ENCODE measurements at places on chromosomes 3 and 15. TPM values are rescaled to one million over a fixed set of nuclear protein-coding genes. Genes with fewer than 3 reads are reported as not detected.
A peak's percentile ranks its signal among the peaks of the same experiment; 100 is the strongest.

The SMAD6 gene
- total RNA-seq, result 7.6 TPM

The DAZL gene
- not detected for total RNA-seq

The POC1A gene
- total RNA-seq, result 1.9 TPM

The ADAMTS7 gene
- 7.4 TPM for total RNA-seq

The GOLGA6D gene
- 0.16 TPM for total RNA-seq

The RAB5A gene
- 72.8 TPM for total RNA-seq

The ZNF80 gene
- not detected for total RNA-seq

- H3K4me1 ChIP-seq, result no peaks in the 10 kb centered on the region
- no peak for DNase-seq
- H3K36me3 ChIP-seq, result no peaks in the 10 kb centered on the region
- no peak overlapping the region for H3K4me3 ChIP-seq
- no peak overlapping the region for H3K27ac ChIP-seq
Observed at GRCh38 chr3:101962055-101962454, 112.7 kb downstream of the NFKBIZ start.

DNA sequence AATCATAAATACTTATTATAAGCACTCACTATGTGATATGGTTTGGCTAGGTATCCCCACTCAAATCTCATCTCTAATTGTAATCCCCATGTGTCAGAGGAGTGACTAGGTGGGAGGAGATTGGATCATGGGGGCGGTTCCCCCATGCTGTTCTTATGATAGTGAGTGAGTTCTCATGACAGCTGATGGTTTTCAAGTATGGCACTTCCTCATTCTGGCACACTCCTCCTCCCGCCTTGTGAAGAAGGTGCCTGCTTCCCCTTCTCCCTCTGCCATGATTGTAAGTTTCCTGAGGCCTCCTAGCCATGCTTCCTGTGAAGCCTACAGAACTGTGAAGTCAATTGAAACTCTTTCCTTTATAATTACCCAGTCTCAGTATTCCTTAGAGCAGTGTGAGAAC, 53.3 kb upstream of the CHMP2B start:
- H3K36me3 ChIP-seq, result no peaks in the 10 kb centered on the region
- H3K27me3 ChIP-seq, result no peaks in the 10 kb centered on the region
- H3K27ac ChIP-seq, result no peak overlapping the region
- H3K4me3 ChIP-seq, result no peak overlapping the region
- H3K4me1 ChIP-seq, result no peaks in the 10 kb centered on the region

GRCh38 chr3:38662544-38662943, 13.1 kb upstream of the SCN5A start:
- no peaks in the 10 kb centered on the region for H3K4me1 ChIP-seq
- no peak overlapping the region for H3K27ac ChIP-seq
- no peak for DNase-seq
- H3K27me3 ChIP-seq, result peaks cover 15% of the 10 kb centered on the region

DNA sequence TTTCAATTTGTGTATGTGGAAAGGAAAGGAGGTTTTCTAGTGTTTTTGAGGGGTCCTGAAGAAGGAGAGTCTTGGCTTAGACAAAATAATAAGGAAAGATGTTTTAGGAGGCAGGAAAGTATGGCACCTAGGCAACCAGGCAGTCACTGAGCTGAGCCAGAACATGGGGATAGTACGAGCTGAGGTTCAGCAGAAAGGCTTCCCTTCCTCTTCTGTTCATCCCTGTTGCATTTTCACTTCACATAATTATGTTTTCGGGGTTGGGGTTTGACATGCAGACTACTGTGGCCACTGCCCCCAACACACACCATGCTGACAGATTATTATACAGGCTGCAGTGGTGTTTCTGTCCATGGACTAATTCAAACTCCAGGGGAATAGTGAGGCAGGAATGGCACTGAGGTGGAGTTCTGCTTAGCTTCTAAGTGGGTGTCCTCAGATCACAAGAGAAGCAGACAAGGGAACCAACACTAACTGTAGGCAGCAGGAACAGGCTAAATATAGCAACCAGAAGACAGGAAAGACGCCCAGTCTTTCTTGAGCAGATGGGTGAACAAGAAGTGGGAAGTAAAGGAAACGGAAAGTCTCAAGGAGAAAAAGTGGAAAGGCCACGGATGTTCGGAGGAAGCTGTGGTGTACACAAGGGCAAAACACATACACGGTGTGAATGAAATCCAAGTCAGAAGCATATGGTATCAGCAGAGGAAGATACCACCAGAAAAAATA, 305.8 kb downstream of the PLCL2 start:
- H3K36me3 ChIP-seq, result no peaks in the 10 kb centered on the region
- H3K27ac ChIP-seq, result no peak overlapping the region
- no peaks in the 10 kb centered on the region for H3K27me3 ChIP-seq

GRCh38 chr15:88219623-88220022, 36.9 kb downstream of the NTRK3 start:
- no peak overlapping the region for H3K4me3 ChIP-seq
- DNase-seq, result no peak
- no peaks in the 10 kb centered on the region for H3K27me3 ChIP-seq
- H3K36me3 ChIP-seq, result no peaks in the 10 kb centered on the region

GRCh38 chr15:95494971-95495541, 835.4 kb upstream of the NR2F2 start:
- no peaks in the 10 kb centered on the region for H3K27me3 ChIP-seq
- no peaks in the 10 kb centered on the region for H3K4me1 ChIP-seq
- no peak overlapping the region for H3K27ac ChIP-seq
- H3K36me3 ChIP-seq, result no peaks in the 10 kb centered on the region
- no peak overlapping the region for H3K4me3 ChIP-seq

DNA sequence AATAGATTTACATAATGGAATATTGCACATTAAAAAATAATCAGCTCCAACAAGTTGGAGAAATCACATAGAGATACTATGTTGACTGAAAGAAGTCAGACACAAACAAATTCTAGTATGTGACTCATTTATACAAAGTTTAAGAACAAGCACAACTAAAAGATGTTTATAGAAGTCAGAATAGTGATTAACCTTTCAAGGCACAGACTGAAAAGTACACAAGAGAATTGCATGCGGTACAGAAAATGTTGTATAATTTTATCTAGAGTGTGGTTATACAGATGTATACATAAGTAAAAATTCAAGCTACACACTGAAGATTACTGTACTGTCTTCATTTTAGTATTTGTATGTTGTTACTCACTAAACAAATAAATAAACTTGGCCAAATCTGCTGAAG, 19.3 kb upstream of the ATOSA start:
- H3K27ac ChIP-seq, result no peak overlapping the region
- no peaks in the 10 kb centered on the region for H3K27me3 ChIP-seq
- no peaks in the 10 kb centered on the region for H3K4me1 ChIP-seq
- H3K36me3 ChIP-seq, result no peaks in the 10 kb centered on the region
- no peak overlapping the region for H3K4me3 ChIP-seq

GRCh38 chr3:24042174-24043059, 97.3 kb downstream of the NR1D2 start:
- no peaks in the 10 kb centered on the region for H3K36me3 ChIP-seq
- DNase-seq, result no peak
- H3K27me3 ChIP-seq, result no peaks in the 10 kb centered on the region
- no peaks in the 10 kb centered on the region for H3K4me1 ChIP-seq
- peak overlapping the region; percentile 7 for H3K4me3 ChIP-seq

- H3K27ac ChIP-seq, result no peak overlapping the region
- H3K4me1 ChIP-seq, result no peaks in the 10 kb centered on the region
- H3K36me3 ChIP-seq, result no peaks in the 10 kb centered on the region
Observed at GRCh38 chr3:136979684-136980083, 21.9 kb downstream of the IL20RB start.

DNA sequence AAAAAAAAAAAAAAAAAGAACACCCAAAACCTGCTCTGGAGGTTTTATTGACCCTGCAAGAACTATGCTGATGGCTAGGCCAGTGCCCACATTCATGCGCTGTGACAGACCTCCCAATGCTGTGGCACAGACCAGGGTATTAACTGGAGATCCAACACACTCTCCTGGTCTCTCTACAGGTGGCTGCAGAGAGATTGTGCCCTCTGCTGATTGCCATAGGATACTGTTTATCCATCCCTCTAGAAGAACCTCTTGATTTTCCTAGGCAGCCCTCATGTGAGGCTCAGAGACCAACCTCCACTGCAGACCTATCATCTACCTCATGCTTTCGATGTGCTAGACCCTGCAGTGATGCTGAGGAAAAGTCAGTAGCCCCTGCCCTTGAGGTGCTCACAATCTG, 125.5 kb upstream of the TRIM42 start:
- DNase-seq, result no peak
- no peaks in the 10 kb centered on the region for H3K36me3 ChIP-seq

DNA sequence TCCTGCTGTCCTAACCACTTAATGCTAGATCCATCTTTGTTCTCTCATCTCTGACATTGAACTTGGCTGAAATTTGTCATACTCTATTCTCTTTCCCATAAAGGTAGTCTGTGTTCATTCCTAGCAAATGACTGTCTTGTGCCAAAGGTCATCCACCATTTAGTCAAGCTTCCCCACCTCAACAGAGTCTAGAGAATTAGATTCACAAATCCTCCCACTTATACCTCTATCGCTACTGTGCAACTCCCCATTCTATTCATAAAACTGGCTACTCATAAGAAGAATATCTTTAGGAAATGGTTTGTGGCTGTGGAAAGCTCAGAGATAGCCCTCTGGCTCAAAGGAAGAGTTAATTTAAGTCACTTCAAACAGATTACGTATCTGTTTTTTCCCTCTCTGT, 59.7 kb upstream of the MBNL1 start:
- H3K4me3 ChIP-seq, result no peak overlapping the region
- no peaks in the 10 kb centered on the region for H3K27me3 ChIP-seq
- H3K27ac ChIP-seq, result no peak overlapping the region
- DNase-seq, result no peak
